ENCODE measurements at places on chromosomes 13 and 19. TPM values are rescaled to one million over a fixed set of nuclear protein-coding genes. Genes with fewer than 3 reads are reported as not detected.
A peak's percentile ranks its signal among the peaks of the same experiment; 100 is the strongest.

DNA sequence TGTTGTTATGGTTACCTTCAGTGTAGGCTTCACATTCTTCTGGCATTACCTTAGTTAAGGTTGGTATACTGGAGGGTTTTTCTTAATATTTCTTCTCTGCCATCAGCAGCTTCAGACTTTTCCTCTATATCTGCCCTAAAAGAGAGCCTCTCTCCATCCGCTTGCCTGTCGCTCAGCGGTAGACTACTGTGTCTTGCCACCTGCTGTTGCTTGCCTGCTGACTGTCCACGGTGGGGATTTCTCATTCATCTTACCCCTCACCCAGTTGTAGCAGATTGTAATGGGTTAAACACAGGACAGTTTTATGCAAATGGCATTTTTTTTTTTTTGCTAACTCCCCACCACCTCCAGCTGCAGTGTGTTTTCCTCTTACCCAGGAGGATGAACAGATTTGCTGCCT lies 577.2 kb downstream of the SLITRK5 start:
- DNase-seq, result no peak

ZNF112 gene
- 2.5 TPM for total RNA-seq

- DNase-seq, result no peak
Observed at GRCh38 chr13:99093997-99094396, 106.7 kb upstream of the UBAC2 start.

DNA sequence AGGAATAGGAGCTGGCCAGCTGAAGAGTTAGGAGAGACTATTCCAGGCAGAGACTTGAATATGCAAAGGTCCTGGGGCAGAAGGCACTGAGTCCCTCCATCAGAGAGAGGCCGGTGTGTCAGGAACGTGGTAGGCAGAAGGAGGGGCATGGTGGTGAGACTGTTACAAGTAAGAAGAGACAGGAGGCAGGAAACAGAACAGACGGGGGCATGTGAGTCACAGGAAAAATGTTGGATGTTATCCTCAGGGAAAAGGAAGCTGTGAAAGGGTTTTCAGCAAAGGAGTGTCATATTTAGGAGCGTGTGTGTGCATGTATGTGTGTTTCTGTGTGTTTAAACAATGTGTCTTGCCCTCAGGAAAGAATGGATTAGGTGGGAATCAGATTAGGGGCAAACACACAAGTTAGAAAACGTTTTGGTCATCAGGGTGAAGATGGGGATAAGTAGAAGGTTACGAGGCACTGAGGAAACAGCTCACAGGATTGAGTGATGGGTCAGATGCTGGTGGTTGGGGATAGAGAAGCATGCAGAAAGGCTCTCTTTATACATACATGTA lies 1.1 kb downstream of the EDDM13 start:
- DNase-seq, result no peak

TNFSF13B gene
- total RNA-seq, result 1.1 TPM

GNG7 gene
- total RNA-seq, result not detected

GRCh38 chr13:108551674-108552073 lies 77.7 kb upstream of the MYO16 start:
- DNase-seq, result no peak

PSG11 gene
- total RNA-seq, result not detected

ATP1A3 gene
- total RNA-seq, result 0.52 TPM

DNA sequence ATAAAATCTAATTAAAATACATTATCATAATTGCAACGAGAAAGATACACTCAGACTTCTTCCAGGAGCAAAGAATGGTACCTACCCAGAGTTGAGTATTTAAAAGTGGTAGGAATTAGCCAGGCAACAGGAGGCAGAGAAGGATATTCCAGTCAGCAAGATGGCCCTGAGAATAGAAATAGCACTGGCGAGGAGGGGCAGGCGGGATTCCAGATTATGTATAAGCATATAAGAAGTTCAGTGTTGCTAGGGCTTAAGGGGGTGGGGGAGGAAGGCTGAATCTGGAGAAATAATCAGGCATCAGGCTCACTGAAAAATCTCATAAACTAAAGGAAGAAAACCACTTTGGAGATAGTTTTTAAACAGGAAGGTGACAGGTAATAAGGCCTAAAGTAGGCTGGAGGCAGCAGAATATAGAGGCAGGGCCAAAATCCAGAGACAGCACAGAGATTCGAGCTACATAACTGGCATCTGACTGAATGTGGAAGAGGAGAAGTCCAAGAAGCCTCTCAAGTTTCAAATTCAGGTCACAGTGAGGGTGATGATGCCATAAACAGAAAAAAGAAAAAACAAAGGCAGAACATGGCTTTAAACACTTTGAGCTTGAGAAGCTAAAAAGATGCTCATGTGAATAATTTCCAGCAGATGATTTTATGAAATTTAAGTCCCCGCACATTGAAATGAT lies 7.5 kb downstream of the KPNA3 start:
- no peak for DNase-seq

DNA sequence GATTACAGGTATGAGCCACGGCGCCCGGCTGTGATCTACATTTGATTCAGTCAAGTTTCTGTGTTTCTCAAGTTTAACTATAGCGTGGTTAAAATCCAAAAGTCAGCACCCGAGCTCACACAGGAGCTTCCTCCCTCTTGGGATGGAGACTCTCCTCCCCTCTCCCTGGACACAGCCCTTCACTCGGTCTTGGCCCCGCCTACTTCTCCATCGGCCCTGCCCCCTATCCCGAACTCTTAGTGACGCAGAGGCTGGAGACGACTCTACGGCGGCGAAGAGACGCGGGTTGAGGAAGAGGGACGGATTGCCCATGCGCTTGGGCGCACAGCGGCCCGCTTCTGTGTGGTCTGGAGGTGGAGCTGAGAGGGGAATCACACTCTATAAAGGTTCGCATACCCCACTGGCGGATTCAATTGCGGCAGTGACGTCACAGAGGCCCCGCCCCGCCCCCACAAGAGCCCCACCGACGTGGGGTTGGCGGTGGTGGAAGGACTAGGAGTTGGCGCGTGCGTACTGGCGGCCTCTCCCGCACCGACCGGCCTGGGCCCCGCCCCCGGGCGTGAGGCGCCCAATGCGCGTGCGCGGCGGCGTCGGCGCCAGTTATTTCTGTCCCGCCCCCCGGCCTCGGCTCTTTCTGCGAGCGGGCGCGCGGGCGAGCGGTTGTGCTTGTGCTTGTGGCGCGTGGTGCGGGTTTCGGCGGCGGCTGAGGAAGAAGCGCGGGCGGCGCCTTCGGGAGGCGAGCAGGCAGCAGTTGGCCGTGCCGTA lies at the start of gene TRIM28:
Gene TRIM28 (plus strand): TSS at position 239 of the 765 bp plus-strand sequence. CDS start 694 bp downstream, outside the sequence.
- DNase-seq, result peak; percentile 97
